ENCODE measurements at places on chromosomes 2 and 18.

GRCh38 chr2:207484444-207485391, 45.0 kb upstream of the CREB1 start:
- DNase-seq, result no peak

DNA sequence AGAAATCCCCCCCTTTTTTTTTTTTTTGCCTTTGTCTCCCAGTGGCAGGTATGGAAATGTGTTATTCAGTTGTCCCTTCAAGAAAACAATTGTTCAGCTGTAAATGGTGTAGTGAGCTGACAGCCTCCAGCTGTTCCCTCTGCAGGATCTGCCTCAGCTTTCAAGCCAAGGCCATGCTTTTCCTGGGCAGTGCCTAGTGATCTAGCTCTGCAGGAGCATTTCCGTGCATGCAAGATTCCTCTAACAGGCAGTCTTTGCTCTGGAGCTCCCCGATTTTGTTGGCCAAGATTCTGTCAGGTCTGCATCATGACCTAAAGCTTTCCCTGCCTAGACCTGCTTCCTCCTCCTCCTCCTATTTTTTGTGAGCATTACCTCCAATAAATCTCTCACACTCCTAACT, 300.7 kb upstream of the UBE2E3 start:
- DNase-seq, result no peak

GRCh38 chr2:104312684-104313083, 541.2 kb upstream of the POU3F3 start:
- no peak for DNase-seq

- DNase-seq, result peak; percentile 7
Measured at GRCh38 chr2:207008105-207008990, 69.0 kb downstream of the CPO start.

GRCh38 chr2:145860083-145860482, 1340.2 kb upstream of the ZEB2 start:
- no peak for DNase-seq
